ENCODE measurements at places on chromosomes 7 and 10. TPM values are rescaled to one million over a fixed set of nuclear protein-coding genes. Genes with fewer than 3 reads are reported as not detected.

- no peak overlapping the region for H3K4me3 ChIP-seq
- DNase-seq = no peak
- no peak overlapping the region for H3K27ac ChIP-seq
- H3K27me3 ChIP-seq = no peaks in the 10 kb centered on the region
- H3K36me3 ChIP-seq = no peaks in the 10 kb centered on the region
Measured at GRCh38 chr7:75578081-75578480, 86.0 kb downstream of the SPDYE5 start.

GRCh38 chr10:10647331-10647730, 370.3 kb upstream of the CELF2 start:
- H3K27ac ChIP-seq = no peak overlapping the region
- no peak for DNase-seq
- no peaks in the 10 kb centered on the region for H3K27me3 ChIP-seq

- no peaks in the 10 kb centered on the region for H3K27me3 ChIP-seq
- H3K36me3 ChIP-seq = no peaks in the 10 kb centered on the region
- no peak overlapping the region for H3K4me3 ChIP-seq
- H3K4me1 ChIP-seq = no peaks in the 10 kb centered on the region
- DNase-seq = no peak
Measured at GRCh38 chr10:129908406-129908805, 55.7 kb downstream of the EBF3 start.

- peaks cover 1% of the 10 kb centered on the region for H3K27me3 ChIP-seq
- H3K4me1 ChIP-seq = peaks cover 5% of the 10 kb centered on the region
- H3K4me3 ChIP-seq = no peak overlapping the region
- H3K27ac ChIP-seq = no peak overlapping the region
- DNase-seq = no peak
Measured at GRCh38 chr7:118059209-118059608, 124.8 kb upstream of the LSM8 start.

DNA sequence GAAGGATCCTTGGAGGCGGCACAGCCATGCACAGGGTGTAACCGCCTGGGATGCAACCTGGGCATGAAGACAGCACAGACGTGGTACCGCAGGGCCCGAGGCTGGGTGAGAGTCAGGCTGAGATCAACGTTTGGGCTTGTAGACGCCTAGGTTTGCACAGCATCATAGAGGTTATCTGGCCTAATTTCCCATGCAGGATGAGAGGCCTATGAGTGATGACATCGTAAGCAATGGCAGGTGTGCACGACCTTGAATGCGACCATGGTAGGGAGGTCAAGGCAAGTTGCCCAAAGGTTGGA, 7.5 kb downstream of the CALML3 start:
- H3K4me3 ChIP-seq = no peak overlapping the region
- peaks cover 8% of the 10 kb centered on the region for H3K27me3 ChIP-seq
- H3K27ac ChIP-seq = no peak overlapping the region
- no peaks in the 10 kb centered on the region for H3K4me1 ChIP-seq
- DNase-seq = no peak

GRCh38 chr10:5943536-5943935, 33.8 kb downstream of the IL15RA start:
- no peak for DNase-seq
- H3K4me1 ChIP-seq = peaks cover 7% of the 10 kb centered on the region
- H3K4me3 ChIP-seq = no peak overlapping the region
- H3K36me3 ChIP-seq = peaks cover under 1% of the 10 kb centered on the region
- no peak overlapping the region for H3K27ac ChIP-seq

- no peak overlapping the region for H3K4me3 ChIP-seq
- no peaks in the 10 kb centered on the region for H3K36me3 ChIP-seq
Measured at GRCh38 chr10:58412502-58412961, 27.3 kb downstream of the TFAM start.

- peak overlapping the region; percentile 92 for H3K4me3 ChIP-seq
- H3K27me3 ChIP-seq = no peaks in the 10 kb centered on the region
- peak overlapping the region; percentile 91 for H3K27ac ChIP-seq
- DNase-seq = peak; percentile 52
Measured at GRCh38 chr10:119207713-119208552, 562 bp downstream of the GRK5 start.

DNA sequence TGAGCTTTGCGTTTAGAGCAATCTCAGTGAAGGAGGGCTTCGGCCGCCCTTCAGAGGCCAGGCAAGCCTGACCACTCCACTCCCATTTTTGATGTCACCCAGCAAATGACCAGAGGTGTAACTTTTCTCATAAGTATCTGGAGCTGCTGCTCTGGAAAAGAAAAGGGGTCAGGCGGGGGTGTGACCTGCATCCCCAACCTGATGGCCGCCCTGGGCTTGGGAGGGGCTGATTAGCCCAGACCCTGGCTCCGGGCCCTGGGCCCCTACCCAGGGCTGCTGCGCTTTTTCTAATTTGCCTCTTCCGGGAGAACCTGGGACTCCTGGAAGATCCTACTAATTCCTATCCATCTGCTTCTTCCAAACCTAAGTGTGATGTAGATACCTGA, 9.6 kb upstream of the EBF3 start:
- no peaks in the 10 kb centered on the region for H3K36me3 ChIP-seq
- peaks cover 4% of the 10 kb centered on the region for H3K4me1 ChIP-seq
- H3K27ac ChIP-seq = no peak overlapping the region
- DNase-seq = no peak
- H3K27me3 ChIP-seq = peaks cover 53% of the 10 kb centered on the region
- H3K4me3 ChIP-seq = no peak overlapping the region

DNA sequence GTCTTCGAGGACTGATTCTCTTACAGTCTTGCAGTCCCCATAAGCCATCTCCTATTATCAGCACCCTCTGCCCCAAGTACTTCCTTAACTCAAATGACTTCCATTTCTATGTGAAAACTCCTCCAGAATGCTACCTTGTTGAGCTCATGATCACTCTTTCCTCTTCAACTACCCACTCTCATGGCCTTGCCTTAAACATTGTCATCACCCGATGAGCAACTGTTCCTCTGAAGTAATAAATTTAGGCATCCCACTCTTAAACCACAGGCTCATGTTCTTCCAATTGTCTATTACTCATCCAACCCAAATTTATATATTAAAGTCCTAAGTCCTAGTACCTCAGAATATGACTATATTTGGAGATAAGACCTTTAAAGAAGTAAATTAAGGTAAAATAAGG, 152.9 kb downstream of the C1GALT1 start:
- peaks cover 4% of the 10 kb centered on the region for H3K27me3 ChIP-seq
- H3K36me3 ChIP-seq = no peaks in the 10 kb centered on the region
- peaks cover 5% of the 10 kb centered on the region for H3K4me1 ChIP-seq
- no peak overlapping the region for H3K4me3 ChIP-seq
- H3K27ac ChIP-seq = no peak overlapping the region

DNA sequence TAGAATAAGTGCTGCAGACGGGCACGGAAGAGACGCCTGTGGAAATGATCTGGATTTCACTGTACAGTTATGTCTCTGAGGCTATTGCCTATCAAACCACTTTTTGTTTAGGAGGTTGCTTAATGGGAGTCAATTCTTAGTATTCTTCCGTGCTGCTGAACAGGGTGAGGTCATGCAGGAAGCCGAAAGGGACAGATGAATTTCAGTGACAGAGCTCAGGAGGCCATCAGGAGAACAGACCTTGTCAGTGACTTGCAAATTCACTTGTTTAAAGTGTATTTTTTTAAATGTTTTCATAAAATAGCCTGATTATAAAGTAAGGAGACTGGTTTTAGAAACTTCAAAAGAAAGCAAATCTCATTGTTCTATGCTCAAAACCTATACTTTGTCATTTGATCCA, 58.9 kb downstream of the XRCC2 start:
- no peak overlapping the region for H3K27ac ChIP-seq
- H3K4me1 ChIP-seq = no peaks in the 10 kb centered on the region
- H3K36me3 ChIP-seq = no peaks in the 10 kb centered on the region
- no peaks in the 10 kb centered on the region for H3K27me3 ChIP-seq
- no peak for DNase-seq

GRCh38 chr7:111975346-111975745, 230.9 kb downstream of the DOCK4 start:
- no peaks in the 10 kb centered on the region for H3K27me3 ChIP-seq
- no peak for DNase-seq
- no peaks in the 10 kb centered on the region for H3K4me1 ChIP-seq
- H3K36me3 ChIP-seq = no peaks in the 10 kb centered on the region
- H3K4me3 ChIP-seq = no peak overlapping the region

DNA sequence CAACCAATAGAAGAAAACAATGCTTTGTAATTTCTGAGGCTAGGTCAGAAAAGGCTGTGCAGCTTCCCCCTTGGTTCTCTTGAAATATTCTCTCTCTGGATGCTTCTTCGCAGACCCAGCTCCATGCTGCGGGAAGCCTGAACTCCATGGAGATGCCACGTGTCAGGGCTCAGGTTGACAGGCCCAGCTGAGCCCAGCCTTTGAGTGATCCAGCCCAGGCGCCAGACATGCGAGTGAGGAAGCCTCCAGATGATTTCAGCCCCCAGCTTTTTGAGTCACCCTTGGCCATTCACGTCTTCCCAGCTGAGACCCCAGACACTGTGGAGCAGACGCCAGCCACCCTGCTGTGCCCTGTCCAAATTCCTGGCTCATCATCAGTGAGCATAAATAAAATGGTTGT, 378.4 kb upstream of the NRP1 start:
- no peak overlapping the region for H3K27ac ChIP-seq
- DNase-seq = no peak
- no peak overlapping the region for H3K4me3 ChIP-seq
- H3K4me1 ChIP-seq = no peaks in the 10 kb centered on the region

GRCh38 chr10:91367558-91367957, 42.6 kb upstream of the HECTD2 start:
- H3K27ac ChIP-seq = no peak overlapping the region
- H3K27me3 ChIP-seq = peaks cover 7% of the 10 kb centered on the region
- DNase-seq = no peak
- H3K4me3 ChIP-seq = no peak overlapping the region
- H3K36me3 ChIP-seq = no peaks in the 10 kb centered on the region
- no peaks in the 10 kb centered on the region for H3K4me1 ChIP-seq

GRCh38 chr10:77545585-77545984, 92.0 kb downstream of the KCNMA1 start:
- H3K4me1 ChIP-seq = peaks cover 2% of the 10 kb centered on the region
- no peak overlapping the region for H3K27ac ChIP-seq
- peaks cover 6% of the 10 kb centered on the region for H3K27me3 ChIP-seq
- H3K4me3 ChIP-seq = no peak overlapping the region

DNA sequence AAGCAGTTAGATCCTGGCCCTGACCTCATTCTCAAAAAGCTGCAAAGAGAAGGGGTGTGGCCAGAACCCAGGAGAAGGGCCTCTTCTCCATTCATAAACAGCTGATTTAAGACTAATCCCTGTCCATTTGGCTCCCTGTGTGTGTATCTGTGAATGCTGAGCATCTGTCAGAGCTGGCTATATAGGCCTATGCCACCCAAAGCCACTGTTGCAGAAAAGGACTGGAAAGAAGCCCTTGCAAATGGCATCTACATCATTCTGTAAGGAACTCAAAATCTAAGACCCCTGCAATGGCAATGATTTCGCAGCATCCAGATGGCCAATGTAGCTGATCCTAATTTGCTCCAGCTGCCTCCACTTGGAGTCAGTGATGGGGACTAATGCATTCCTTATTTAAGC, 384.5 kb downstream of the KCNMA1 start:
- no peaks in the 10 kb centered on the region for H3K4me1 ChIP-seq
- DNase-seq = no peak
- no peak overlapping the region for H3K27ac ChIP-seq

DNA sequence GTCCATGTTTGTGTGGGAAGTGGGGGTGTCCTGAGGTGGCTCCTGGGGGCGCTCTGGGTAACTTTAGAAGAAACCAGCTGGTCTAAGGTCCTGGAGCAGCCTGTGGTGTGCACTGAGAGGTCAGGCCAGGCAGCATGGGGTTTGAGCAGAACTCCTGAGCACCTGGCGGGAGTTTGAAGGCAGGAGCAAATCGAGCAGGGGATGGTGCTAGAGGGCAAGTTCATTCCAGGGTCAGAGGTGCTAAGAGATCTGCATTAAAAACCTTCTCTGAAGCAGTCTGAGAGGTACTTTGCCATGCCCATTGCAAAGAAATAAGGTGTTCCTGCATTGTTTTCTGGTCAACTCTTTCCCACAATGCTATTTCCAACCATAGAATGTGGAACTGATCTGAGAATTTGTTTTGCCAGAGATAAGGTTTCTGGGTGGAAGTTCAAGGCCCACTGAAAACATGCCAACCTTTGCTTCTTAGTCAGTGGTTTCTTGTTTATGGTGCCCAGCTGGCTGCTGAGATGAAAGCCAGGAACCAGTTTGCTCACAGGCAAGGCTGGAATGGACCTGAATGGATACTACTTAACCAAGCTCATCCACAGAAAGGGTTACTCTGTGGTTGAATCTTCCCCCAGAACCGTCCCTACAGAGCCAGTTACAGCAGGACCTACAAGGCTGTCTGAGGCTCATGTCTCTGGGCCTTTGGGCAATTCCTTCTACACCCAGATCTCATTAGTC, 136.3 kb upstream of the TMEM72 start:
- H3K36me3 ChIP-seq = no peaks in the 10 kb centered on the region
- H3K27ac ChIP-seq = no peak overlapping the region
- no peaks in the 10 kb centered on the region for H3K27me3 ChIP-seq
- H3K4me1 ChIP-seq = no peaks in the 10 kb centered on the region
- H3K4me3 ChIP-seq = no peak overlapping the region

- no peaks in the 10 kb centered on the region for H3K27me3 ChIP-seq
- no peaks in the 10 kb centered on the region for H3K4me1 ChIP-seq
- H3K27ac ChIP-seq = no peak overlapping the region
- H3K4me3 ChIP-seq = no peak overlapping the region
Measured at GRCh38 chr7:28516390-28517172, 104.3 kb downstream of the CREB5 start.

DNA sequence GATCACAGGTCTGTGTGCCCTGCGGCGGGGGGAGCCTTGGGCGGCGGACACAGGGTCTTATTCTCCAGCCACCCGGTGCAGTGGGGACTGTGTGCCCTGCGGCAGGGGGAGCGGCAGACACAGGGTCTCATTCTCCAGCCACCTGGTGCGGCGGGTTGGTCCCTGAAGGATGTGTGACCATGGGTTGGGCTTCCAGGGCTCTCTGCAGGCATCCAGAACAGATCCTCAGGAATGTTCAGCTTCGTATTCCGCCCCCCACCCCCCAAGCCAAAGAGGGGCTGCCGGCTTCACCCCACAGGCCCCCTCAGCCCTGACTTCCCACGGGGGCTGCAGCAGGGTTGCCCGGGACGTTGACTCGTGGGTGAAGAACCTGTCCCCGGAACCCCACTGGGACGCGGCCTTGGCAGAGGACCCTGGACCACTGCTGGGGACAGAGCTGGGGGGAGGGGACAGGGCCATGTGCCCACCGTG, 154.5 kb upstream of the PPP2R2D start:
- no peak for DNase-seq
- H3K4me1 ChIP-seq = no peaks in the 10 kb centered on the region
- H3K36me3 ChIP-seq = no peaks in the 10 kb centered on the region
- H3K27me3 ChIP-seq = no peaks in the 10 kb centered on the region

CRHR2 gene
- total RNA-seq = not detected

PMS2 gene
- total RNA-seq = 21.2 TPM

ADIRF gene
- not detected for total RNA-seq

ZFAND4 gene
- 9.3 TPM for total RNA-seq

ASZ1 gene
- not detected for total RNA-seq

PAX4 gene
- total RNA-seq = not detected

ZNF365 gene
- not detected for total RNA-seq

MAGI2 gene
- total RNA-seq = 0.11 TPM

BTBD16 gene
- total RNA-seq = not detected

MINDY3 gene
- total RNA-seq = 19.2 TPM

TIAL1 gene
- total RNA-seq = 184 TPM

Measured in activated T-helper 2 cell treated with anti-CD3 and anti-CD28 coated beads, Interferon-gamma antibody, Interleukin-2, Interleukin-4, amounts not matched to agents 10 μg/mL and 5 μg/mL and 100 μg/mL, durations not matched to agents 14 hours and 24 hours and 36 hours (primary cell).